CD4-positive, alpha-beta T cell treated with Interleukin-10 for 1 hour (primary cell): ENCODE measurements at places on chromosomes 4 and X.
A peak's percentile ranks its signal among the peaks of the same experiment; 100 is the strongest.

GRCh38 chrX:136318156-136318555 lies 17.4 kb downstream of the ADGRG4 start:
- DNase-seq = no peak

DNA sequence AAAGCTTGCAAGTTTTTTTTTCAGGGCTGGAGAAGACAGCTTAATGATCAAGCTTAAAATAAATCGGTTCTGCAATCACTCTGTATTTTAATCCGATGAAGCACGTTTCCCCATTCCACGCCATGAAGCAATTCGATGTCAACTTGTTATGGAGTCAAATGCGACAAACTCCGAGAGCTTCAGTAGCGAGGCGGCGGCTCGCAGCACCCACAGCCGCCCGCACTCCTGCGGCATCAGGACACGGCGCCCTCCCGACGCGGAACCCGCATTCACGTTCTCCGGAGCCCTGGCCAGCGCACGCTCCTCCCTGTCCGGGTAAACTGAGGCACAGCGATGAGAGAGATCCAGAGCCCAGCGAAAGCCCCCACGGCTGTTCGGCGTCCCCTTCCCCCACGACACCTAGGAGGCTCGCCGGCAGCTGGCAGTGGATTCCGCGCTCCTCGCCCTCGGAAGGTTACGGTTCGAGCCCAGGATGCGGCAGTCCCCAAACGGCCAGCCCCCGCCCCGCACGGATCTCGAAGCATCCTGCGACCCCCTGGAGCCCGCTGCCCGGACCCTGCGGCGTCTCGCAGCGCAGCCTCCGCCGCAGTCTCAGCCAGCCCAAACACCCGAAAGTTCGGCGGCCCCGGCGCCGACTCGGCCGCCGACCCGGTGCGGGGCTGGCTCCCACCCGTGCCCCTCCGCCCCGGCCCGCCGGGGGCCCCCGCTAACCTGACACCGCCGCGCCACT lies 507 bp downstream of the MFAP3L start:
- peak; percentile 6 for DNase-seq

DNA sequence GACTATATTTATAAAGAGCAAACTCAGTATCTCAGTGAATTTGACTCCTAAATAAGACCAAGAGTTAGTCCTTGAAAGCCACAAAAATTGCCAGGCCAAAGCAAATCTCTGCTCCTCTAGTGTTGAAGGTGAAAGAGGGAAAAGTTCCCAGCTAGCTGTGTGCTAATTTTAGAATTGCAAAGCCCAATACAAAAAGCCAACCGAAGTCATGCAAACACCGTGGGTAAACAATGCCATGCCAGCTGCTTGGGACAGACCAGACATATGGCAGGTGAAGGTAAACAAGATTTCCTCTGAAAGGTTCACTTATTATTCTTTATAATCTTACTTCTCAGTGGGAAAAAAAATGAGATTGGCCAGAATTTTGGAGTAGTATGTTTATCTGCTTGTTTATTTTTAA lies 80.5 kb upstream of the LNX1 start:
- DNase-seq = no peak

DNA sequence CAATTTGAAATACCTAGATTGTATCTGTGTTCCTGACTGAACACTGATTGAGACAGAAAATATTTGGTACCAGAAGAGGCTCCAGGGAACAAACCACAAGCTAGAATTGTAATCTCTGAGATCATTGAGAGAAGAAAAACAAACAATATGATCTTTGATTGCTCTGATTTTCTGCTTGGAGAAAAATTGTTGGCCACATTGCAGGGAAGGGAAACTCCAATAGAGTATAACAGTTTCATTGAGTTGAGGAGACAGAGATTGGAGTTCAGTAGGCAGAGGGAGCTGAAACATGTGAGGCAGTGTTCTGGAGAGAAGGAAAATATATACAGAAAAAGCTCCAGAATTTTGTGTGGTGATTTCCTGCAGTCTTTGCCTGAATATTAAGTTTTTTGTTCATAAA lies 158.2 kb downstream of the C4orf33 start:
- no peak for DNase-seq

DNA sequence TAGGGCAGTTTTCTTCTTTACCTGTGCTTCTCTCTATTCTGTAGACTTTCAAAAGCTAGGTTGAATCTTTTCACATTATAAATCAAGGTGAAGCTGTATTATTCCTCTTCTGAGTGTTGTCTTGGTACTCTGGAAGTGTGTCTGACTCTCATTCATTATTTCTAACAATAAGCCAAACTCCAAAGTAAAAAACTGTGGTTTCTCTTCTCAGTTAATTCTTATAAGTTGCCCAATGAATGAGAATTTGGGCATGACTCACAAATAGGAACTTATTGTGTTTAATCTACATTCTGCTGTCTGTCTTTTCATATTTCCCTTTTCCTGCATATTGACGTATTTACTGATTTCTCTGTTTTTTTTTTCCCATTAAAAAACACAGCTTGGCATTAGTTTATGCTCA lies 714.5 kb downstream of the CCSER1 start:
- DNase-seq = no peak

- no peak for DNase-seq
These were observed 2.4 kb downstream of the STX18 start for GRCh38 chr4:4539481-4539880.

GRCh38 chr4:89753601-89754066 lies 83.3 kb downstream of the SNCA start:
- no peak for DNase-seq

DNA sequence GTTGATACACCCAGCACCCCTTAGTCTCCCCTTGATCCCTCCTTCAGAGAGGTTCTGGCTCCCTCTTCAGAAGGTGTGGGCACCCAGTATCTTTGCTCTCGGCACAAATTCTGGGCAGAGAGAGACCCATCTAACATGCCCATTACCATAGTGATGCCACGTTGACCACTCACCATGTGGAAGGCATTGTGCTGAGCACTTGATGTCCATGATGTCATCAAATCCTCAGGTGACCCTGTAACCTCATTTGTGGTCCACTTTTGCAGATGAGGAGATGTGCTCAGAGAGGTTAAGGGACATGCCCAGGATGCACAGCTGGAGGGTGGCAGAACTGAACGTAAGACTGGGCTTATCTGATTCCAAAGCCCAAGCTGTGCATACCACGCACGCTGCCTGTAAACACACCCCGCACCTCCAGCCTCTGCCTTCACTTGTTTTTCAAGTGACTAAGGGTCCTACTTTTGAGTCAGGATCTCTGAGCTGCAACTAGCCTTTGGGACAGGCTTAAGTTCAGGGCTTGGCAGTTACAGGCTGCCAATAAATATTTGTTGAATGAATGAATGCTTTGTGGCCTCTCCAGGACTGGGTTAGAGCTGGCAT lies 55.2 kb downstream of the HTRA3 start:
- DNase-seq = no peak

DNA sequence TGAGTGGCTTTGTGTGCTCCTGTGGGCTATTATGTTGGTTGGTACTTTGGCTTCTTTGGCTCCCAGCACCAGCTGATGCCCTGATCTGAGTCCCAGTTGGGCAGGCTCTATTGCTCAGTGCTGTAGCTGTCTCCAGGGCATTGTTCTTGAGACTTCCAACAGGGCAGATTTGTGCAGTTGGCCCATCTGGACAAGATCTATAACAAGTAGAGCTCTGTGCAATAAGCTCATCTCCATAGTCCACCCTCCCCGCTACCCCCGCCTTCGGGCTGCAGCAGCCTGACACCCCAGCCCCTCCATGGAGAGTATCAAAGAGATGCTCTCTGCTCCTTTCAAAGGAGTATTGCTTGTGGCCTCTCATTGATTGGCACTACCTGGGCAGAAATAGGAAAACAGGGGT lies 5.8 kb upstream of the TMEM31 start:
- DNase-seq = no peak

DNA sequence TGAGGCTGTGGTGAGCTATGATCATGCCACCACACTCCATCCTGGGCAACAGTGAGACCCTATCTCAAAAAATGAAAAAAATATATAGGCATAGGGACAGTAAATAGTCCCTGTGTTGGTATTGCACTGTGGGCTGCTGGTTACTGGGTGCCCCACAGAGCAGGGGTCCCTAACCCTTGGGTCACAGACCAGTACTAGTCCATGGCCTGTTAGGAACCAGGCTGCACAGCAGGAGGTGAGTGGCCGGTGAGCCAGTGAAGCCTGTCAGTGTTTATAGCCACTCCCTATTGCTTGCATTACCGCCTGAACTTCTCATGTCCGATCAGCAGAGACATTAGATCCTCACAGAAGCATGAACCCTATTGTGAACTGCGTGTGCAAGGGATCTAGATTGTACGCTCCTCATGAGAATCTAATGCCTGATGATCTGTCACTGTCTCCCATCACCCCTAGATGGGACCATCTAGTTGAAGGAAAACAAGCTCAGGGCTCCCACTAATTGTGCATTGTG lies 106.5 kb downstream of the TNIP2 start:
- DNase-seq = no peak

GRCh38 chr4:154877110-154877760 lies 96.2 kb downstream of the RBM46 start:
- no peak for DNase-seq

GRCh38 chrX:56797574-56798338 lies 68.7 kb downstream of the NBDY start:
- no peak for DNase-seq

DNA sequence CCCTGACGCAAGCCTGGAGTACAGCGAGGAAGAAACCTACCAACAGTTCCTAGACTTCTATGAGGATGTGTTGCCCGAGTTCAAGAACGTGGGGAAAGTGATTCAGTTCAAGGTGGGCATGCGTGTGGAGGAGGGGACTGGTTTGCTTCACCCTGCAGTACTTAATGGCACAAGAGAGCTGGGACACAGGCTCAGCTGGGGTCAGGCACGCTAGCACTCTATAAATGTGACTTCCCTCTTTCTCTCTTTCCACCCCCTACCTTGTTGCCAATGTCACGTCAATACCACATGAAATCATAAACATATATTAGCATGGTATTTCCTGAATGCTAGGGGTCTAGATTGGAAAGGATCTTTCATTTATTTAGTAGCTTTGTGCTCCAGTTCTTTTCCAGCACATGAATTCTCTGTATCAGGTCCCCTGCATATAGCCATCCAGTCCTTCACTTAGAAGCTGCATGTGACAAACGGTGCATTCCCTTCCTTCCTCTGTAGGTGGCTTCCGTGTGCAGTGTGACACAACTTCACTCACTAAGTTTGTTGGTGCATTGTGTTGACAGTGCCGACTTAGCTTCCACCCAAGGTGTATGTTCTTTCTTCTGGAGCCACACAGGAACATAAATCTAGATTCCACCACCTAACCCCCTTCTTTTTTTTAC lies 25.6 kb downstream of the ZRSR2 start:
- DNase-seq = peak; percentile 34

- no peak for DNase-seq
These were observed 905.2 kb downstream of the TRAM1L1 start for GRCh38 chr4:116180157-116180601.

DNA sequence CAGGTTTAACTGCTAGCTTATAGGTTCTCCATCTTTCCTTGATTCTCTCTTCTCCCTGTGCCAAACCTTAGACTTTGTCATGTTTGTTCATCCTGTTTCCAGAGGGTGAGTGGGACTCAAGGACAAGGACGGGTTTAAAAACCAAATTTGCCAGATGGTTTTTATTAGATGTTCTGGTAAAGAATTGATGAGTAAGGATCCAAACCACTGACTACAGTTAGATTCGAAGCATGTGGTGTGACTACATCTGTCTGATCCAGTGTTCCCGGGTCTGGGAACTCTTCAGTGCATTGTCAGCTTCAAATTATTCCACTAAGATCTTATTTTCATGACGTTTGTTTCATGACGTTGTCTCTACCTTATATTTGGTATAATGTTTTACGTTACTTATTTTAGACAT lies 37.5 kb downstream of the MTMR1 start:
- no peak for DNase-seq

DNA sequence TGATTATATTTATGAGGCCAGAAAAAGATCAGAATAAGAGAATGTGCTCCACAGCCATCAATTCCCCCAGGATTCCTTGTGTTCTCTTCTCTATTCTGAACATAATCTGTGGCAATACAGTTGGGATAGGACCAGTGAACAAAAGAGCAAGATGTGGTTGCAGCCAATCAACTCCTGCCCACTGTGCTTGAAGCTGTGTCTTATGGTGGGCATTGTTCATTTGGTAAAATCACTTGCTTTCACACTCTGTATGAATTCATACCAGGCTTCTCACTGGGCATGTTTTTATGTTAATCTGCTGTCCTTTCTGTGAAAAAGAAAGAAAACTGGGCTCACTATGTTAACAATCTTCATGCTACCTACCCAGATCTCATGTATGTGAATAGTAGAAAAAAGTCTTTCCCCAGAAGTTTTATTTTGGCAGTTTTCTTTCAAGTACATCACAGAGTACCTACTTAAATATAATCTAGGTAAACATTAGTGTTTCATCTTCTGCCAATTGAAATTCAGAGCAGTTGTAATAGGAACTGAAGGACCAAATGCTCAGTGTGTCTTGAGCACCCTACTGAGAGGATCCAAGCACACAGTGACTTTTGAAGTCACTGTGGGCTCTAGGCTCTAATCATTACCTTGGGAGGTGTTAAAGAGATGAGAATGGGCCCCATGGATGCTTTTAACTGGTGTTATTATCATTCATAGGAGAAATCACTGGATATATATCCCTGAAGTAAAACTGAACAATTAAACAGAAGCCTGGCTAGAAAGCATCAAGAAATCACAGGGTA lies 429.2 kb upstream of the TRAM1L1 start:
- DNase-seq = no peak

GRCh38 chrX:45517090-45517973 lies 316.7 kb upstream of the DIPK2B start:
- no peak for DNase-seq

DNA sequence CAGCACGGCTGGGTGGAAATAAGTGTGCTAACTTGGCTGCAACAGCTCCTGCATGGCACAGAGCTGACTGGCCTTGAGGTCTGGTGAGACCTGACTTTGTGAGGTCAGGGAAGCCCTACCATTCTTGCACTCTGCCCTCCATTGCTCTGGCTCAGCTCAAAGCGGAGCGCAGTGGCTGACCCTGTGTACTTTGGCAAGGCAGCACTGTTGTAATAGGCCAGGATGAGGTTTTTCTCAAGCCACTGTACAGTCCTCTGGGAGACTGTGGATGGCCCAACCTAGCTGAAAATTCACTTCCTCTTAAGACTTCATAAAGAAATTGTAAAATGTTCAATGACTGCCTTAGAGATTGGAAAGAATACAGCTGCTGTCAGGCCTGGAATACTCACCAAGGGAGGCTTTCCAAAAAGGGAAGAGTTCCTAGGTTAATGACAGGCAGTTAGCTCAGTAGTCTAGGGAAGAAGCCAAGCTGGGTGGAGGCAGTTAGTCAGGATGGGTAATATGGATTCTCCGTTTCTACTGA lies 129.8 kb downstream of the GUCY2F start:
- no peak for DNase-seq

DNA sequence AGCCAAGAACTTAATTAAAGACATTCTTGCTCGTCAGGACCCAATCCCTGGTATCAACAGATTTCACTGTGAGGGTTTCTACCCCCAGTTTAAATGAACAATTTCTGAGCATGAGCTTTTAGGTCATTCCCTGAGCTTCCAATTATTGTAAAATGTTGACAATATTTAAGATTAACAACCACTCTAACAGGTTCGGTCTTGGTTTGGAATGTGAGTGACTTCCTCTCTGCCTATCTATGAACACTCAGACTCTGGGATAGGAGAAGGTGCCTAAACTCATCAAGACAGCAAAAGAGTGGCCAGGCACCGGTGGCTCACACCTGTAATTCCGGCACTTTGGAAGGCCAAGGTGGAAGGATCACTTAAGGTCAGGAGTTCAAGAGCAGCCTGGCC lies 82.9 kb upstream of the TMEM150C start:
- DNase-seq = no peak

- DNase-seq = no peak
These were observed 93.7 kb downstream of the SHOX start for GRCh38 chrX:724256-724655.
